ENCODE measurements at places on chromosomes 7 and 10.

DNA sequence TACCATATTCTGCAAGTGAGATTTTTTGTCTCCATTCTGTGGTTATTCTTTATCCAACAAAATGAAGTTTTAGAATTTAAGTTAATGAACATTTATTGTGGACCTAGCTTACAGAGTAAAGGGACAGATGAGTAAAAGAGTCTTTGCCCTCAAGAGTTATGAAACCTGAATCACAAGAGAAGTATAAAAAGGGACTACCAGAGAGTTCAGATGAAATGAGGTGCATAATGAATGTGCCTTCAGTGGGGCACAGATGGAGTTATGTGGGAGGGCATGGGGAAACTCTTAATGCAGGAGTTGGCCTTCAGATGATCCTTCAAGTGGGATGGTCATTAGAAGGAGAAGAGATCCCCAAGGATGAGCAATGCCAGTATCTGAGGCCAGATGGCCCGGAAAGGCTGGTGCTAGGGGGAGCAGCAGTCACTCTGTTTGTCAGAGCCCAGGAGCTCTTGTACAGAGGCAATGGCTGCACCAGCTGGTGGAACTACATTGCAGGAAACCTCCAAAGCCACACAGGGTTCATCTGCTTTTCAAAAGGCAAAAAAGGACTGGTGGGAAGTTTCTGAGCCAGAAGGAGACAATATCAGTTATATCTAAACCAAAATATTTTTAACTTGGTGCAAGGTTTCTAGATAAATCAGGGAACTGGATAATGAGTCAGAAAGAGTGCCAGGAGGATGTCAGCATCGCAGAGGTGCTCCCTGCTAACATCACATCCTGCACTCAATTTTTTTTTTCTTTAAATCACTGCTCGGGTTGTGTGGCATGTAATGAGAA, 162.0 kb downstream of the KLF6 start:
- DNase-seq: no peak

DNA sequence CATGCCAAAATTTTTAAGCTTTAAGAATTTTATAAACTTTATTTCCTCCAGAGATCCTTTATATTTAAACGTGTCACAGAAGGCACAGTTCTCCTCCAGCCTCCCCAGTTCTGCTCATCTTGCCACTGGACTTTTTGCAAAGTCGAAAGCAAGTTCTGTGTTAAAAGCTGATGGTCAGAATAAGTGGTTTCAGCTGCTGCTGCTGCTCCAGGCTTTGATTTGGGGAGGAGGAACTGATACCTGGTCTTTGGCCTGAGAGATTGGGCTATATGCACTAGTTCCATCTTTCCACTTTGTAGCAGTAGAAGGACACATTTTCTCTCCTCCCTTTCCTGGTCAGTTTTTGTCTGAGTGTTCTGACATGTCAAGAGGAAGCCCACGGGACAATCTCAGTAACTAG, 435.9 kb upstream of the PHF14 start:
- no peak for DNase-seq

- DNase-seq: no peak
Observed at GRCh38 chr7:31046723-31047122, 5.4 kb upstream of the ADCYAP1R1 start.

DNA sequence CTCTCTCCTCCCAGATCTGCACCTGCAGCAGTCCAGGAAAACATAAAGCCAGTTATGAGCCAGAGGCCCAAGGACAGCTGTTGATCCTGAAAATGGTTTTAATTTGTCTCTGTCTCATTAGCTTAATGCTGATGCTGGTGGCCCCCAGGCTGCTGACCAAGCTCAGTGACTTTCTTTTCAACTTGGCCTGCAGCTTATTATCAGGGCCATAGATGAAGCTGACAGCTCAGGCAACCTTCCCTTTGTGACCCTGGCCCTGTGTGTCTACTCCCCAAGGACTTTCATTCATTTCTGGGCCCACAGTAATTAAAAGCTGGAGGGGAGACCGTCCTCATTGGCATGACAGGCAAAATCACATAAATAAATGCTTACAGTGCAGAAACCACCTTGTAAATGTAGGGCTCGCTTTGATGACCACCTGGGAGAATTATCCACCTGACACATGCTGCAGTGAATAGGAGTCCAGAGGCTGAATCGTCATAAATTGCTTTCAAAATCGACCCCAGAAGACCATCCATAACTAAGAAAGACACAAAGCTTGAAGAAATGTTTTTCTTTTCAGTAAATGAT, 138.5 kb downstream of the NPY start:
- no peak for DNase-seq

- no peak for DNase-seq
Observed at GRCh38 chr10:77909749-77910375, 16.7 kb downstream of the DLG5 start.

DNA sequence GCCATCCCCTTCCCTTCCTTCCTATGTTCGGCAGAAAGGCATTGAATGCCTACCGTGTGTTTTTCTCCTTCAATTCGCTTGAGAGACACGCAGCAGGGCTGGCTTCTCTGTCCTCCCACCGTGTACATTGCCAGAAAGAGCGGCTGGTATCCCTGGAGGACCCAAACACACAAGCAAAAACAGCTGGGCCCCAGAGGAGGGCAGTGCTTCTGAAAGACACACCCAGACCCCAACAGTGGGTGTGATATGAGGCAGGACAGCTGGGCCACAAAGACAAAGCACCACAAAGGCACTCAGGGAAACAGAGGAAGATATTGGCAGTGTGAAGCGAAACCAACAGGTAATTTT, 133.1 kb upstream of the SH2B2 start:
- no peak for DNase-seq

DNA sequence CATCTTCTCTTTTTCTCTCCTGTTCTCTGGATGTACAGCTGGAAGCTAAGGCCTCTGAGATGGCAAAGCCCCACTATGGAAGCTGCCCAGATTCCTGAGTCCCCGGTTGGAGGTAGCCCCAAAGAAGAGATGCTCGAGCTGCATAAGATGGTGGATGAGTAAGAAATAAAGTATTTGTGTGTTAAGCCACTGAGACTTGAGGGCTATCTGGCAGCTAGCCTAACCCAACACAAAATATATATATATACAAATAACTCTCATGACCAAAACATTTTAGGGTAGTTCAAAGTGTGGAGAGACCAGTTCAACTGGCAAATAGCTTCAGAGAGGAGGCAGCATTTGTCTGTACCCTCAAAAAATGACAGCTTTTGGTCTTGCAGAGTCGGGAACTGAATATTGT, 72.4 kb upstream of the PDE1C start:
- no peak for DNase-seq
